Stimulated activated CD8-positive, alpha-beta memory T cell treated with anti-CD3 and anti-CD28 coated beads, Interleukin-4, amount 100 ng/mL, for 48 hours (primary cell): ENCODE measurements at places on chromosomes 1 and 21.
A peak's percentile ranks its signal among the peaks of the same experiment; 100 is the strongest.

- no peak for DNase-seq
These were observed 4.7 kb upstream of the THEM5 start for GRCh38 chr1:151858030-151858746.

GRCh38 chr1:116232989-116233514 lies 121.9 kb downstream of the MAB21L3 start:
- no peak for DNase-seq

GRCh38 chr1:86906419-86906818 lies 7.5 kb downstream of the SELENOF start:
- no peak for DNase-seq

- no peak for DNase-seq
These were observed 4.6 kb downstream of the MPZ start for GRCh38 chr1:161304927-161305866.

DNA sequence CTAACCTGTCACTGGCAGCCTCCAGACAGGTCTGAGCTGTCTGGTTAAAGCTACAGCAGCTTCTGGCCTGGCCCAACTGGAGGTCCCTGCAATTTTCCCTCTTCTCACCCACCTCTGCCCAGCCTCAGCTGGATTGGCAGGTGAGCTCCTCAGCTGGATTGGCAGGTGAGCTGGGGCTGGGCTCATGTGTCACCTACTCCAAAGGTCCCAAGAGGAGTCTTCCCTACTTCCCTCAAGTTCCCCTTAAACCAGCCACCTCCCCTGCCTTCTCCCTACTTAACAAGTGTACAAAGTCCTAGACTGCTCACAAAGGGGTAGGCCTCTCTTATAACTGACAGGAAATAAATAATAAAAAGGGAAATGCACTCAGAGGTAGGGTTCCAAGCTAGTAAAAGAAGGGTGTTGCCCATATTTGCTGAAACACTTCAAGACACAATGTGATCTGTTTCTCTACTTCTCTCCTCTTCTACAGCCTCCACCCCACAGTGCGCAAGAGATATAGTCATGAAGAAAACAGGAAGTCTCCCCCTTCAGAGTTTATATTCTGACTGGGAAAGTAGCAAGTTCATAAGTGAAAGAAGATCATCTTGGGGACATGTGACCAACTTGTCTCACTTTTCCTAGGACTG lies at the start of gene GPA33:
GPA33 (minus strand) TSS at position 64 of the 629 bp plus-strand sequence. CDS start 90 bp downstream, outside the sequence.
- DNase-seq: no peak

- DNase-seq: no peak
These were observed 22.8 kb downstream of the TAS1R2 start for GRCh38 chr1:18836654-18837053.

DNA sequence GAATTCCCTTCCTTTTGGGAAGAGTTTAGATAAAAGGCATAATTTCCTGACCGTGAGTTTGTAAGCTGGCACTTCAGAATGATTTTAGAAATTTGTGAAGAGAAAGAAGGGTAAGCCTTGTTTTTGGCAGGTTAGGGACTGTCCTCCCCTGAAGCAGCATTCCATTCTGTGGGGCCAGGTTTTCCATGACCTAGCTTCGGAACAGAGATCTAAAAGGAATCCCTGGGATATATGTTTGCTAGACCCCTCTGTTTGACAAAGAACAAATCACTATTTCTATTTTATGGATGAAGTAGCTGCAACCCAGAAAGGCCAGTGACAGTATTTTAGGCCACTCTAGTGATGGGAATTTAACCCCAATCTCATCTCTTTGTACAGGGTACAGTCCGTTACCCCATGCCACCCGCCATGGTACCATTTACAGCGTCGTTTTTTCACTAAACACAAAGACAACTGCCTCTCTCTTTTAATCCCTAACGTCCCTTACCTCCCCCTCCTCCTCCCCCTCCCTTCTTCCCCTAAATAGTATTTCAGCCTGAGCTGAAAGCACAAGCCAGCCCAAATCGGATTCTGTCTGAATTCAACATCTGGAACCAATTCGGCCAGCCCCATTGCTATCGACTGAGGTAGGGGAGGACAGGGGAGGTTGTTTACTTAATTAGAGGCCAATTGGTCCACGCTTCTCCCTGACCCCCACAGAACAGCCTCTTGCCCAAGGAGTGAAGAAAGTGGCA lies 23.4 kb upstream of the IKBKE start:
- DNase-seq: no peak

GRCh38 chr1:168470901-168471431 lies 72.8 kb downstream of the XCL2 start:
- DNase-seq: no peak

GRCh38 chr1:12208764-12209494 lies 20.9 kb upstream of the VPS13D start:
- peak; percentile 97 for DNase-seq

DNA sequence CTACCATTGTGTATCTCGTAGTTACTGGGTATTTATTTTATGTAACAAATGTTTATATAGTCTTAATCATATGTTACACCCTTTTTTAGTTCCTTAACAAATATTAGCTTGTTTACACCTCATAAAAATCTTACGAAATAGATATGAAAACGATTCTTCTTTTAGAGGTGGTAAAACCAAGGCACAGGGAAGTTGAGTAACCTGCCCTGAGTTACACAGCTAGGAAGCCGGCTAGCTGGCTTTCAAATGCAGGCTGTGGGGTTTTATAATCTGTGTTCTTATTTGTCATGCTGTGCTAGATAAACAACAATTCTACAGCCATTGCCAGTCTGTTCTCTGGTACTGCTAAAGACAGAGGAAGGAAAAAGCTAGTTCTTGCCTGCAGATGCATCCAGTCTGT lies 109.6 kb downstream of the NOS1AP start:
- DNase-seq: no peak

DNA sequence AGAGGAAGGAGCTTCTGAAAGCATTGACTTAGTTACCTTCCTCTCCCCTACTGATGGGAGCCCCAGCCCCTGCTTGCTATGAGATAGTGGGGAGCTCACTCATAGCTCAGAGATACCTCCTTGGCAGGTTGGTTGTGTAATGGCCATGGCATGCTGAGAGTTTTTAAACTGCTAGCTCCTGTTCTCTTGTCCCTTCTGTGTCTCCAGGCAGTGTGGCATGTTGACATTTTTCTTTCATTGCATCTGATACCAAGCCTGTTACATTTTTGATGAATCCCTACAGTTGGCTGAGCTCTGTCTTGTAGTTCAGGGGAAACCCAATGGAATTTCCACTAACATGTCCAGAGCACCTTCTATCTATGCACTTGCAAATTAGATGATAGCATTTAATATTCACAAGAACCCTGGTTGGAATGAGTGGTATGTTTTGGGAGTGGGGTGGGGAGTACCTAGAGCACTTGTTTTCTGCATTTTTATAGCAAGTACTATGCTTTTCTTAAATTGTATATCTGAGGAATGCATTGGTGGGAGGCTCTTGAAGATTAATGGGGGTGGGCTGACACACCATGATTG lies 39.1 kb upstream of the EFCAB14 start:
- no peak for DNase-seq

DNA sequence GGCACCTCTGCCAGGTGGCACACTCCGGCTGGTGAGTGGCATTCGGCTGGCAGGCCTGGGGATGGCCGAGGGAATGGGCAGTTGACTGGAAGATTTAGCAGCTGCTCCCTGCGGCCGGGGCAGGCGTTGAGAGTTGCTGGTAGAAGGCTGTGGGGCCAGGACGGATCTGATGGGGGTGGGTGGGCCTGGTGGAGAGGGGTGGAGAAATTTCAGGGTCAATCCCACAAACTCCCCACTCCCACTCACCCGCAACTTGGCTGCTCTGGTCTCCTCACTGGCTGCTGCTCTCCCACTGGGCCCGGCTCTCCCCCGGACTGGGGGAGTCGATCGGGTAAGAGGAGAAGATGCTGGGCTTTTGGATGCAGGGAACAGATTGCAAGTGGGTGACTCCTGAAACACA lies 2.1 kb downstream of the PSRC1 start:
- no peak for DNase-seq

- peak; percentile 71 for DNase-seq
These were observed 79.7 kb downstream of the TBX19 start for GRCh38 chr1:168360151-168361021.

DNA sequence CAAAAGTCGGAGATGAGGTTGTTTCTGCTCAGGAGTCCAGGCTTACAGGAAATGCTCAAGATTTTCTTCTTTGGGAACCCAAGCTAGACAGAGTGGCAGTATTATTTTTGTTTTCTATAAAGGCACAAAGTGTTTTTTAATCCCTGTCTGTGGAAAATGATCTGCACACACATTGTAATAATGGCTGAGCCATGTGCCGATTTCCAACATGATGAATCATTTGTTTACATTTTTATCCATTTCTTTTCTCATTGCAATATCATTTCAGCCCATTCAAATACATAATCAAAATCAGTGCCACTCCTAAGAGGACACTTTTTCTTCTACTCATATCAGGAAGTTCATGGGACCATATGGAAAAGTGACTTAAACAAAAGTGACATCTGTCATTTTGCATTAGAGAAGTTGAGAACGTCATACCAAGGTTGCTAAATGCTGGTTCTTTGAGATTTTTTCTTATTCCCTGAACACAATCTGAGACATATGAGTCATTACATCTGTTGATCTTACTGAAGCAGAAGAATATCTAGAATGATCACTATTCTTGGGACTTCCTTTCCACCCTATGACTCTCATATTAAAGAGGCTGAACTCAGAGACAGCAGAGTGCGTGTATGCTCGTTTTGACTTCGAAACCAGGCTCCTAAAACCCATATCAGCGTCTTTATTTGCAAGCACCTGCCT lies 44.9 kb downstream of the ACTA1 start:
- no peak for DNase-seq

GRCh38 chr21:45979141-45979631 lies 2.4 kb upstream of the COL6A1 start:
- DNase-seq: peak; percentile 61

DNA sequence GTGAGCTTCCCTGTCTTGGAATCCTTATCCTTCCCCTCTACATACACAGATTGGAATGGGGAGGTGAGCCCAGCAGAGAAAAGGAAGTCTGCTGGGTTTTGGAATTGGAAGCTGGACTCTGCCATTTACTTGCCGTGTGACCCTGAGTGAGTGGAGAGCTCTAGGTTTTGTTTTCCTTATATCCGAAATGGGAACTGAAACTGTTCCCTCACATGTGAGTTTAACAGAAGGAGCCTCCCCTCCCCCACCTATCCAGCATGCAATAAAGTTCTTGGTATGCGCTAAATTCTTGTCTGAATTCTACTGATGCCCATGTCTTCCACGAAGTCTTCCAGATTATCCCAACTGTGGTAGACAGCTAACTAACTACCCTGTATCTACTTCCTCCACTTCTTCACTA lies 58.7 kb downstream of the NENF start:
- no peak for DNase-seq

- DNase-seq: no peak
These were observed 45.1 kb downstream of the FYB2 start for GRCh38 chr1:56774067-56774609.

DNA sequence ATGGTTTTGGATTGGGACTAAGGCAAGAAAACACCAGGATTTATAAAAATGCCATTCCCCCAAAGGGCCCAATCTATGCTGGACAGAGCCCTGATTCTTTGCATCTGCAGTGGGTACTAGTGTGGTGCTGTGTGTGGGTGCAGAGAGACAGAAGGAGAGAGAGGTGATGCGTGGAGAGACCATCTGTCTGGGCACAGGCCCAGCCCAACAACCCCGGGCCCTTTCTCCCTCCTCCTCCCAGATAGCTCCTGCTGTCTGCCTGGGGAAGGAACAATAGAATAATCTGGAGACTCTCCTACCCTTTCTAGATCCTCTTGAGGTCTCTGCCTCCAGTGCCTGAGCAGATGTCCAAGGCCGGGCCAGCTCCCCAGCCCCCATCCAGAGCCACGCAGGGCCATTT lies 15.1 kb downstream of the KIAA1614 start:
- DNase-seq: no peak

DNA sequence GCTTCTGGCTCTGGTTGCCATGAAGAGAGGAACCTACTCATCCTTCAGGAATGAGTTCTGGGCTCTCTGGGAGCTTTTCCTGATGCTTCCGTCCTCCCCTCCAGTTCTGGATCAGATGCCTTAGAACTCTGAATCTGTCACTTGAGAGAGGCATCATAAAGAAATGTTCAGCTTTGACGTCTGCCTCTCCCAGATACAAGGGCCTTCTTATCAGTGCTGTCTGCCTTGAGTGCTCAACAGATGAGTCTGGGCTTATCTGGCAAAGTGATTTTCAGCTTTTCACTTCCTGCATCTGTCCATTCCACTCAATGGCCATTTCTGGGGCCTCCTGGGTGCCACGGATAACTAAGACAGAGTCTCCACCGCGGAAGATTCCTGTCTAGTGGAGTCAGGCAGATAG lies 12.3 kb upstream of the OTUD3 start:
- no peak for DNase-seq

DNA sequence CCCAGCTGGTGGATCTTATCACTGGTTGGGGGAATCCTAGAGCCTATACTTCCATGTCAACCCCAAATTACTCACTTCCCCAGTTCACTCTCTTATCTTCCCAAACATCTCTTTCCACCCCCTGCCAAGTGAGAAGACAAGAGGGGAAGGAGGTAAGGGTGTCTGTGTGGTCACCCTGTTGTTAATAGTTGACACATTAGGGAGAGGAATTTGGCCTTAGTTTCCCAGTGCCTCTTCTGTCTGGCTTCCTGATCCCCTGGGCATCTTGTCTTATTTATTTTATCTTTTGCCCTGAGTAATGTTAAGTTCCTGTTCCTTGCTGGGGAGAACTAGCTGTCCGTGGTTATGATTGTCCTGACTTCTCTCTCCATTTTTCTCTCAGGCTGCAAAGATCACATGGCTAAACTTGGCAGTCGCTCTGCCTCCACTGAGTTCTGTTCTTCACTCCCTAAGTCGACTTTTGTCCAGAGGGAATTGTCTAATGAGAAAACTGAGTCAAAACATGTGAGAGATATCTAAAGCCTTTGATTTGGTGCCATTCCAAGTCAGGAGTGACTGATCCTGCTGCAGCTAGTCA lies 157.1 kb upstream of the SYT6 start:
- DNase-seq: no peak
